Stimulated activated CD4-positive, alpha-beta T cell treated with anti-CD3 and anti-CD28 coated beads, Interleukin-1b, Interleukin-23, amount 100 ng/mL, for 4 hours (primary cell): ENCODE measurements at places on chromosomes 16 and 17.

DNA sequence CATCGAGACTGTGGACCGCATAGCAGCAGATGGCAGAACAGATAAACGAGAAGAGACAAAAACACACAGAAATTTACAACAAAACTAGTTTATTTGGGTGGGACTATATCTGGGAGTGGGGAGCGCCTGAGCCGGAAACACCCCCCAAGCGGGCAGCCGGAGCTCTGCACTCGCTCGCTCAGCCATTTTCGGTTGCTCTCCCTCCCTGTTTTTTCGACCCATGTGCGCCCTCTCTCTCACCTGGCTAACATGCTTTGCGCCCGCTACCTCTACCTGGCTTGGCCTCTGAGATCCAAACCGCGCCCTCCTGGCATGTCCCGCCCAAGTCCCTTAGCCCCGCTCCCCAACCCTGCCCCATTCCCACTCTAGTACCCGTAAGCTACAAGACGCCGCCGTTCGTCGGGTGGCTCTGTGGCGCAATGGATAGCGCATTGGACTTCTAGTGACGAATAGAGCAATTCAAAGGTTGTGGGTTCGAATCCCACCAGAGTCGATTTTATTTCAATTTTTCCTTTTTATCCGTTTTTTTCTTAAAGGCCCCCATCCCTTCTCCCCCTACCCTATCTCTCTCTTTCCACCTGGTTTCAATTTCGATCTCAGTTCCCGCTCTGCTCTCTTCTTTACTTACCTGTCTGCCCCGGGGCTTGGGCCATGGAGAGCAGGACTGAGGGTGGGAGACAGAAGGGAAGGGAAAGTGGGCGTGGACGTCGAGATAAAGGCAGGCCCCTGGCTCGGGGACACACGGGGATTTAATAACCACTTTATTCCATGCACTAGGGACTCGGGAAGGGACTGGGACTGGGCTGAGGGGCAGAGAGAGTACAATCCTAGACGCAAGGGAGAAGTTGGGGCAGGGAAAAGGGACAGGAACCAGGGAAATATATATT, 2.4 kb upstream of the ALOXE3 start:
- DNase-seq = peak; percentile 71

- no peak for DNase-seq
Measured at GRCh38 chr17:76078860-76079534, at the start of gene ZACN. Gene ZACN (plus strand): TSS chr17:76079182. CDS start chr17:76079265, 83 bp downstream.

- no peak for DNase-seq
Measured at GRCh38 chr17:7559320-7560171, 996 bp downstream of the TNFSF13 start.

GRCh38 chr17:15157051-15157450, 108.1 kb downstream of the PMP22 start:
- DNase-seq = no peak

- DNase-seq = no peak
Measured at GRCh38 chr17:6713918-6714271, 726 bp upstream of the SLC13A5 start.

DNA sequence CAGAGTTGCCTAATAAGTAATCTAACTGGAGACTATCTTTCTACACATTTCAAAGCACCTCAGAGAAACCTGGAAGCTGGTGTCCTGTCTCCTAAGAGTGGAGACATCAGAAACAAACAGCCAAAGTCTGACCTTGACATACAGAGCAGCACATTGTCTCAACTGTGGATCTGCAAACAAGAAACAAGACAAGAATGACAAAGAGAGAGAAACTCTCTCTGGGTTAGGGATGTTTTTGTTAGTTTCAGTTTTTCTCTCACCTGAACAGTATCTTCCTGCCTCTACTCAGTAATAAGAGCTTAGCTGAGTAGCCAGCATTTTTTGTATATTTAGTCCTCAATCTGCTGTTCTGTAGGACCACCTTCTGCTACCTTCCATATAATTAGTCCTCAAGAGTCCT, 8.9 kb downstream of the ZNF597 start:
- no peak for DNase-seq

DNA sequence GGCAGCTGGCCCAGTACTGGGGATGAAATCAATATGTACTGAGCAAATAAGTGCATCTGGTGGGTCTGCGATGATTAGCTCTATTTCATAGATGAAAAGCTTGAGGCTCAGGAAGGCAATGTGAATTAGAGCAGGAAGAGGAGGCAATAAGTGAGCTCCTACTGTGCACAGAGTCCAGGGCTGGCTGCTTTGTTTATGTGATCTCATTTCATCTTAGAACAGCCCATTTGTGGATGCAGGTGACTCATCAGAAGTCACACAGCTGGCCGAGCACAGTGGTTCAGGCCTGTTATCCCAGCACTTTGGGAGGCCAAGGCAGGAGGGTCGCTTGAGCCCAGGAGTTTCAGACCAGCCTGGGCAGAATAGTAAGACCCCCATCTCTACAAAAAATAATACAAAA, 7.1 kb downstream of the TMEM114 start:
- no peak for DNase-seq

GRCh38 chr17:38440614-38441397, 12.5 kb downstream of the ARHGAP23 start:
- no peak for DNase-seq
